ENCODE measurements at places on chromosomes 13 and 19. TPM values are rescaled to one million over a fixed set of nuclear protein-coding genes. Genes with fewer than 3 reads are reported as not detected.

The ADAMTS10 gene
- 12.0 TPM for total RNA-seq

The ZBTB45 gene
- total RNA-seq = 5.0 TPM

The MRPL4 gene
- 43.3 TPM for total RNA-seq

The MCF2L gene
- total RNA-seq = 14.9 TPM

The GPR12 gene
- total RNA-seq = not detected

The KPTN gene
- total RNA-seq = 6.6 TPM
